ENCODE measurements at places on chromosomes 6 and 20.

GRCh38 chr6:77587963-77588362 lies 64.9 kb upstream of the MEI4 start:
- no peak for DNase-seq

- no peak for DNase-seq
Observed at GRCh38 chr6:119285908-119286625, 63.5 kb downstream of the MAN1A1 start.

- no peak for DNase-seq
Observed at GRCh38 chr6:150005761-150006651, 19.3 kb downstream of the RAET1L start.

GRCh38 chr20:62025832-62026563 lies 39.7 kb downstream of the TAF4 start:
- DNase-seq, result no peak

DNA sequence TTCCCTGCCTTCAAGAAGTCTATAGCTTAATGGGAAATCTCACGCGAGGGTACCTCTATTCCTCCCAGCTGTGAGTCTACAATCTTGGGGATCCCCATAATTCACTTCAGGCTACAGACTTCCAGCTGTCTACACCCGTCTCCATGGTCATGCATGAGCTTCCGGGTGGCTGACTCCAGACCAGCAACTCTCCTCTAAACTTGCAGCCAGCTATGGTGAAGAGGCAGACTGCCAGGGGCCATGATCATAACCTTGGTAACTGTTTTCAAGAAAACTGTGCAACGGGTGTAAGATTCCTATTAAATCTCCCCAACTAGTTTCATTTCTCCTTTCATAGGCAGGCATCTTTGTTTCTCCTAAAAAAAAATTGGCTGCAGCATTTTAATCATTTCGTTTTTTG lies 534.4 kb upstream of the CHD6 start:
- no peak for DNase-seq

- no peak for DNase-seq
Observed at GRCh38 chr20:41222703-41223102, 85.4 kb downstream of the PLCG1 start.

GRCh38 chr6:139376604-139377218 lies 2.3 kb upstream of the CITED2 start:
- no peak for DNase-seq

DNA sequence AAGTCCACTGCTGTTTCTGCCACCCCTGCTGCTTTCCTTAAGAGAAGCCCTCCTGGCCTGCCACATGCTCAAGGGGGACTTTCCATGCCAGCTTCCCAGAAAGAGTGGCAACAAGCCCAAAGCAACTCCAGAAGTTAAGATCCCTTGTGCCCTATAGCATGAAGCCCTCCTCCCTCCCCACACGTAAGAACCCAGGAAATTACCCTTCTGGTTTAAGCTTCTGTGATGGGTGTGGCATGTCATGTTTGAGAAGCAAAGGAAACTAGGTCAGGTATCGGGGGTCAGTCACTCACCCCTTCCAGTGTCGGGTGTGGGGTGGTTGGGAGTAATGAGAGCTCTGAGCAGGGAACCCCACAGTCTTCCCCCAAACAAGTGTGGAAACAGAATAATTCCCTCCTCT lies 196.1 kb downstream of the LRFN2 start:
- no peak for DNase-seq

- DNase-seq, result no peak
Observed at GRCh38 chr6:13203145-13203544, 125.2 kb downstream of the TBC1D7 start.

- DNase-seq, result no peak
Observed at GRCh38 chr6:157656437-157656997, 166.5 kb upstream of the SNX9 start.

- DNase-seq, result no peak
Observed at GRCh38 chr20:14415467-14415866, 78.1 kb upstream of the FLRT3 start.

DNA sequence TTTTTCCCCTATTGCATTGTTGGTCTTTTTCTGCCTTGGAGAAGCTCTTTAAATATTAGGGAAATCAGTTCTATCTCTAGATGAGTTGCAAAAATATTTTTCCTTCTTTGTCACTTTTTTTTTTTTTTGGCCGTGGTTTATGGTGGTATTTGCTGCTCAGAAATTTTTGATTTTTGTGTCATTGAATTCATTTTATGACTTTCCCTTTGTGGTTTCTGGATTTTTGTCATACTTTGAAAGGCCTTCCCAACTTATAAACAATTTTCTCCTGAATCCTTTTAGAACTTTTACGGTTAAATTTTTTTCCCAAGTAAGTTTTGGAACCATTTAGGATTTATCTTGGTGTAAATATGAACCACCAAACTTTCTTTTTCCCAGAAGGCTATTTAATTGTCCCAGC lies 145.6 kb downstream of the GJA10 start:
- no peak for DNase-seq

GRCh38 chr20:23995905-23996666 lies 7.5 kb upstream of the GGTLC1 start:
- no peak for DNase-seq

- DNase-seq, result no peak
Observed at GRCh38 chr6:119481976-119482375, 132.4 kb upstream of the MAN1A1 start.

GRCh38 chr20:37042986-37043972 lies 52.5 kb downstream of the RBL1 start:
- no peak for DNase-seq

DNA sequence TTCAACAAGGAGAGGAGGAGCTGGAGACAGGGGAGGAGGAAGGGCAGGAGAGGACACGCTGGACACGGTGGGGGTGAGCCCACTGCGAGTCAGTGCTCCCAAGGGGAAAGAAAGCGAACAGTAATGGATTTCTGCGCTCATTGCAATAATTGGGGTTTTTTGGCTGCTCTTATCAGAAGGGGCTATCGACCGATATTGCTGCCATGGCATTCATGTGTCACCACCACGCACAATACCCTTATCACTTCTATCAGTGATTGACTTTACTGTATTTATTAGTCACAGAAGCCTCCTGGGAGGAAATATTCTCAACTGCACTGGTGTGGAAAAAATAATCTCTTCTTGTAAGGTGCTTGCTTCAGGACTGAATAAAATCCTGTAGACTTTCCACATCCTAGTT lies 55.8 kb downstream of the CEP43 start:
- no peak for DNase-seq

DNA sequence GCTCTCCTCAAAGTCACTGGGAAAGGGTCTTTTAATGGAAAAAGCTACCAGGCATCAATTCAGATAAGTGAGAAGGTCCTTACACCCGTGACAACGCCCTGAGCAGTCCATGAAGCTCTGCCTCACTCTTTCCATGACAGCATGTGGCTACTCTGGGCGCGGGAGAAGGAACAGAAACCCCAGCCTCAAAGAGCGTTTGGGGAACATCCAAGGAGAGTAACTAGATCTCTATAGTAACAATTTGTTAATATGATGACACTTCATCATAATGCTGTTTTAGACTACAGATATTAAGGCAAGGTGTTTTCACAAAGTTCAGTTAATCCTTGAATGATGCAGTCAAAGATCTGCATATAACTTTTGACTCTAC lies 55.2 kb downstream of the KIF6 start:
- no peak for DNase-seq
